ENCODE measurements at places on chromosomes 3 and 15.

DNA sequence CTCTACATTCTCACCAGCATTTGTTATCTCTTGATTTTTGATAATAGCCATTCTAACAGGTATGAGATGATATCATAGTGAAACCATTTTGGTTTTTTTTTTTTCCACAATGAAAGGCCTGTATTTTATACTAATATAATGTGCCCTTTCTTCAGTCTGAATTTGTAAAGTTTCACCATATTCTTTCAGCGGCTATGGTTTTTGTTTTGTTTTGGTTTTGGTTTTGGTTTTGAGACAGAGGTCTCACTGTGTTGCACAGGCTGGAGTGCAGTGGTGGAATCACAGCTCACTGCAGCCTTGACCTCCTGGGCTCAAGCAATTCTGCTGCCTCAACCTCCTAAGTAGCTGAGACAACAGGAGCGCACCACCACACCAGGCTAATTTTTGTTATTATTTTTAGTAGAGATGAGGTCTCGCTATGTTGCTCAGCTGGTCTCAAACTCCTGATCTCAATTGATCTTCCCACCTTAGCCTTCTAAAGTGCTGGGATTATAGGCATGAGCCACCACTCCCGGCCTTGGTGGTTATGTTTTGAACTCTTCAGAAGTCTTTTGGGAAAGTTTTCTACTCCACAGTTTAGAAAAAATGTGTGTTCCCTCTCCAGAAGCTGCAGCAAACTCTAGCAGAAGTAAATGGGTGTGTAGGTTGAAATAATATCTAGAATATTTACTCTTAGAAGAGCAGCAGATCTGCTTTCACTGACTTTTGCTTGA, 110.2 kb upstream of the UMPS start:
- ATAC-seq, result no peak

DNA sequence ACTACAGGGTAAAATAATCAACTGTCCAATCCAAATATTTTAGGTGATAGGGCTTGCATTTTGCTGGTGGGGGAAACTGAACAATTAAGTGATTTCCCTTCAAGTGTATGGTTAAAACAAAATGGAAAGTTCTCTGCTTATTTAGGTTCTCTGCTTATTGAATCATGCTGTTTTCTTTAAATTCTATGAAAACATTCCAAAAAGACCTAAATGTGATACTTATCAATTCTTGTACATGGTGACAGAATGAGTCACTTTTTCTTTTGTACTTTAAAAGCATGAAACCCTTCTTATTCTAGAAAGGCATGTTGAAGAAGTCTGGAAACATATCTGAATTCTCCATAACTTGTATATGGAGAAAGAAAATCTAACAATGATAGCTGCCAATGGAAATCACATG, 192.6 kb downstream of the FMN1 start:
- no peak for ATAC-seq

DNA sequence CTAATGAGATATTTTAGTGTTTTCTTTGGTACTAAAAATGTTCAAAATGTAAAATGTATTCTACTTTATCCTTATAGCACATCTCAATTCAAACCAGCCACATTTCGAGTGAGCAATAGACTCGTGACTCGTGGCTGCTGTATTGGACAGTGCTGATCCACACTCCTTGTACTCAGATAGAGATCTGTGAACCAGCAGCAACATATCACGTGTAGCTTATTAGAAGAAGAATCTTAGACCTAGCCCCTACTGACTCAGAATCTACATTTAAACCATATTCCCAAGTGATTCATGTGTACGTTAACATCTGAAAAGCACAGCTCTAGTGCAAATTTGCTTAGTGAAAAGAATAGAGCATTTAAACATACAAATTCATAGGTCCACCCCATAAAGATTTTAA, 130.9 kb downstream of the IL1RAP start:
- no peak for ATAC-seq

- ATAC-seq, result no peak
Measured at GRCh38 chr3:172577987-172578570, 54.8 kb upstream of the TNFSF10 start.

DNA sequence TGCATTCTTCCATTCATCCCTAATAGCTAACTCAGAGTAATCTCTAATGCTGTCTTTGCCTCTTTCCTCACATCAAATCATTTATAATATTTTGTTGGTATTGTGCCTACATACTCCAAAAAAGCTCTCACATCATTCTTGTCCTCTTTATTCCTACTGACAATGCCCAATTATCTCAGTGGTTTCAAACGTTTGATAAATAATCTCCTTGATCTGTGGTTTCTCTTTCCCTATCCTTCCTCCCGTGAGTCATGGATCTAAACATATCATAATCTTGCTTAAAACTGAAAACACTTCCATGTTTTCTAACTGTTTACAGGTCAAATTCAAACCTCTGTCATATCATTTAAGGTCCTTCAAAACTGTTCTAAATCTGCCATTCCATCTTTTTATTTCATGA, 115.1 kb downstream of the CNTN6 start:
- no peak for ATAC-seq

GRCh38 chr3:194476784-194477183, 10.0 kb downstream of the ATP13A3 start:
- no peak for ATAC-seq

GRCh38 chr3:100317912-100318311, 16.6 kb upstream of the NIT2 start:
- no peak for ATAC-seq

GRCh38 chr15:46077220-46077619, 442.4 kb downstream of the SQOR start:
- no peak for ATAC-seq

- peak; percentile 49 for ATAC-seq
Measured at GRCh38 chr3:48065035-48065434, 48.8 kb upstream of the MAP4 start.

- ATAC-seq, result no peak
Measured at GRCh38 chr15:38559131-38559530, 5.5 kb downstream of the RASGRP1 start.

- ATAC-seq, result no peak
Measured at GRCh38 chr3:53753518-53754183, 92.6 kb downstream of the CHDH start.

Measured in SK-N-SH treated with all-trans-retinoic acid at 6 μM for 48 hours (cell line).